ENCODE measurements at places on chromosomes 1 and 21.

GRCh38 chr1:15885269-15885668 lies 37.8 kb downstream of the SPEN start:
- DNase-seq = no peak

GRCh38 chr1:176542352-176542751 lies 79.4 kb downstream of the PAPPA2 start:
- no peak for DNase-seq

DNA sequence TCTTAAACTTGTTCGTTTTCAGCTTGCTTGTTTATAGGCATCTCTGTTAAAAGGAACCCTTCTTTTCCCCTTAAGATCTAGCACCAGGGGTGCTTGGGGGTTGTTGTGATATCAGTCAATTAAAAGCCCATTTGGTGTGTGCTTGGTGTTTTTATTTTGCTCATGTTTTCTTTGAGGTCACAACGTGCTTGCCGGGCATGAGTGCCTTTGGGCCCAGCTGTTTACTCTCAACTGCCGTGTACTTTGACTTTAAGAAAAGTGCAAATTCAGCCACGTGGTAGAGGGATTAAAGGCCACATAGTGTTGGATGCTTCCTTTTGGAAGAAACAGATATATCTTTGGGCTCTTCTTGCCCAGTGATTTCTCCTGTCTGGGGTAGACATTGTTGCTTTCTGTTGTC lies 10.5 kb downstream of the ARID1A start:
- DNase-seq = no peak

DNA sequence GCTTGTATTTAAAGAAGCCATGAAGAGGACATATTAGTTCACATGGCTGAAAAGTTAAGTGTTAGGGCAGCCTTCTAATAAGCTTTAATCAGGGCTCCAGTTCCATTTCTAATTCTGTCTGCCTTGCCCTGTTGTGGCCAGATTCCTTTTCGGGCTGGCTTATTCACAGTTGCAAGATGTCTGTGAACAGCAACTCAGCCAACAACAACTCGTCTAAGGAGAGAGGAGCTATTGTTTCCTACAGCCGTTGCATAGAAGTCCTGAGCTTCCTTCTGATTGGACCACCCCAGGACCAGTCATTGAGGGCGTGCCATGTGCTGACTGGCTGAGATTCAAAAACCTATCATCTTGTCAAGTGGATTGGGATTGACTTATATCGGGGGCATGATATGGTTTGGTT lies 18.6 kb upstream of the COQ8A start:
- DNase-seq = no peak

GRCh38 chr1:212488436-212489283 lies 55.9 kb downstream of the NENF start:
- DNase-seq = no peak

GRCh38 chr1:99503276-99503747 lies 142.6 kb upstream of the PALMD start:
- no peak for DNase-seq
